NCI-H524 (cell line): ENCODE measurements at places on chromosomes 12 and 14.

GRCh38 chr14:55239320-55239719 lies 31.9 kb upstream of the FBXO34 start:
- DNase-seq = no peak

- DNase-seq = no peak
Measured at GRCh38 chr14:54854181-54854580, 48.4 kb downstream of the GCH1 start.

DNA sequence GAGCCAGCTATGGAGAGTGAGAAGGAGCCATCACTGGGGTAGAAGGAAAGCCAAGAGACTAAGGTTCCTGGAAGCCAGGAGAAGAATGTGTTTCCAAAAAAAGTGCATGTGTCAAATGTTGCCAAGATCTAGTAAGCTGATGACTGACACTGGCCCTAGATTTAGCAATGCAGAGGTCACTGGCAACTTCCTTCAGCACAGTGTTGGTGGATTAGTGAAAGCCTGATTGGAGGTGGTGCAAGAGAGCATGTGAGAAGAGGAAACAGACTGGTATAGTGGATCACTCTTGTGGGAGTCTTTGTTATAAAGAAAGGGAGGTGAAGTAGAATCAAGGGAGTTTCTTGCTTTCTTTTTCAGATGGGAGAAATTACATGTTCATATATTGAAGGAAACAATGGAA lies 34.1 kb upstream of the CHGA start:
- DNase-seq = no peak

DNA sequence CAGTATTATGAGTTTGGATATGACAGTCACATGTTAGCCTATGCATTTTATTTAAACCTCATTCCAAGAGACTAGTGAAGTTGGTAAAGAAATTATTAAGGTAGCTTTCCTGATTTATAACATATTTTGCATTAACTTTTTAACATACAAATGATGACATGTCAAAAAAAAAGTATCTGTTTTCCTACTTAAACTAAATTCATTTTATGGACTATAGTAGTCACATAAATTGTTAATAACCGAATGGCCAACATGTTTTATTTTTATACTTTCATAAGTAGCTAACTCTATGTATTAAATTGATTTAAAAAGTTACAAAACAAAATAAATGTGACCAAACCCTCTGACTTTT lies 14.7 kb downstream of the TAOK3 start:
- DNase-seq = no peak

DNA sequence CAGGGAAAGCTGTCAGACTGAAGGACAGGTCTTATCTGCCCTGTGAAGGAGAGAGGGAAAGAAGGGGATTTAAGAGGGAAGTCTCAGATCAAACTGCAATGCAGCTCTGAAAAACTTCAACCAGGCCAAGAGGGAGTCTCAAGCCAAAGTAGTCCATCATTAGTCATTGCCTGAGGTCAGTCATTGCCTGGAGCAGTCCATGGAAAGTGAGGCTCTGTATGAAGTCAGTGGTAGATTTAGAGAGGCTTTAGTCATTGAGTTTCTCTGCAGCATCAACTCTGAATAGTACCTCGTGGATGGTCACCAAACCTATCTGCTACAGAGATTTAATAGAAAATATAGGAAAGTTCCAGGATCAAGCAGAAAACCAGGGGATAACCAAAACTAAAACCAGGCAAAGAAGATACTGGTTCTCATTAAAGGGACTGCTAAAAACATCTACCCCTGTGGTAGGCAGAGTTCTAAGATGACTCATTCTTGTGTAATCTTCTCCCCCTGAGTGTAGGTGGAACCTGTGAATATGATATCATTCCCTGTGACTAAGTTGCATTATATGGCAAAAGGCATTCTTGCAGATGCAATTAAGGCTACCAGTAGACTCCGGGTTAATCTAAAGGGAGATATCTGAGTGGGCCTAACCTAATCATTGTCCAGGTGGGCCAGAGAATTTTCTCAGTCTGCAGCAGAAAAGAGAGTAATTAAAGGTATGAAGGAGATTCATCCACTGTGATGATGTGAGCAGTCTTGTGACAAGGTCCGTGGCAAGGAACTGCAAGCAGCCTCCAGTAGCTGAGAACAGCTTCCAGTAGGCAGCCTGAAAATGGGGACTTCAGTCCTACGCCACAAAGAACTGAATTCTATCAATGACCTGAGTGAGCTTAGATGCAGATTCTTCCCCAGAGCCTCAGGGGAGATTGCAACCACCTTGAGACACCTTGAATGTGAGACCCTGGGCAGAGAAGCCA lies 123.1 kb downstream of the GALC start:
- DNase-seq = no peak

- DNase-seq = no peak
Measured at GRCh38 chr14:74574706-74575105, 37.3 kb downstream of the LTBP2 start.
